ENCODE measurements at places on chromosomes 4 and X. TPM values are rescaled to one million over a fixed set of nuclear protein-coding genes. Genes with fewer than 3 reads are reported as not detected.

DNA sequence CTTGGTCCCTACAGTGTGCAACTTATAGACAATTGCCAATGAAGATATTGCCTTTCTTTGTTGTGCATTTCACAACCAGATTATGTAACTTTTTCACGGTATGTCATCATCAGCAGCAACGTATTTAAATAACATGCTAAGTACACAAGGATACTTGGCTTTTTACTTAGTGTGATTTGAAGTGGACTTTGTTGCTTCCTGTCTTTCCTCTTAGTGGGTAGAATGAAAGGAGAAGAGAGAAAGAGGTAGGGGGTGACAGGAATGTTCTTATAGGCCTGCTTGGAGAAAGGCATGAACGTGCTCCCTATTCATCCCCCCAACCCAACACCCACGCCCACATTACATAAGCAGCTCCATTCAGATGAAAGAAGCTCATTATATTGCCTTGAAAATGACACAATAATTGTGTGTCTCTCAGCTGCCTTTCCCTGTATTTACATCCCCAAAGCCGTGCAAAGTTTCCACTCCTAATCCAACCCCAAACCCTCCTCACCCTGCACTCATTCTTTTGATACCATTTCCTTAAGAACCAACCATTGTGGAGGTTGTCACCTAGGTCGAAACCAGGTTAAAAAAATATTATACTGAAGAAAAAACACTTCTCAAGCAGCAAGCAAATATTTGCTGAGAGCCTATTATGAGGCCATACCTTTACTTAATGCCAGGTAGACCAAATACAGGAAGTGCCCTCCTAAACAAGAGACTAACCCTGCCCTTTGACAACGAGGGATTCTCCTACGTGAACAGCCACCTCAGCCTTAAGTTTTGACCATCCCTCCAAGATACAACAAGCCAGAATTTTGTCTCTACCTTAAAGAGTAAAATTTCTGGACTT, 25.2 kb upstream of the GK start:
- DNase-seq = no peak

DNA sequence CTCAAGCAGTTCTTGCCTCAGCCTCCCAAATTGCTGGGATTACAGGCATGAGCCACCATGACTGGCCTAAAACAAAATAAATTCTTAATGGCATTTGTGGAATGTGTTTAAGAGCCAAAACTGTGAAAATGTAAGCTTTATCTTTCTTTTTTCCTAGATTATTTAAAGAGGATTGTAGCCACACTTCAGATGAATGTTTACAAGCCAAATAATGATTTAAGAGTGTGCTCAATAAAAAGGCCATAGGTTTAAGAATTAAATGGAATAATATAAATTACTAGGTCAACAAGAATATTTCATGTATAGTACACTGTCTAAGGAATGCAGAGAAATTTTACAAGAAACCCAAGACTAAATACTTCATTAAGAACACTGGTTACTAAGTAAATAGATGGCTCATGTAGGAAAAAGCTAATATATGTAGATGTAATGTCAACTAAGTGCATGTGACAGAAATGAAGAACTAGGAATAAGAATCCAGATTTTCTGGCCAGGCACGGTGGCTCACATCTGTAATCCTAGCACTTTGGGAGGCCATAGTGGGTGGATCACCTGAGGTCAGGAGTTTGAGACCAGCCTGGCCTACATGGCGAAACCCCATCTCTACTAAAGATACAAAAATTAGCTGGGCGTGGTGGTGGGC, 21.3 kb upstream of the UGDH start:
- DNase-seq = no peak

- no peak for DNase-seq
These were observed 100.6 kb downstream of the AKAP4 start for GRCh38 chrX:50100188-50100587.

GRCh38 chr4:108204518-108204917, 35.8 kb upstream of the LEF1 start:
- no peak for DNase-seq

The CITED1 gene
- total RNA-seq = 1.6 TPM

The UGT2B17 gene
- total RNA-seq = not detected

The STK26 gene
- 103 TPM for total RNA-seq
